ENCODE measurements at places on chromosomes 11 and 22.

DNA sequence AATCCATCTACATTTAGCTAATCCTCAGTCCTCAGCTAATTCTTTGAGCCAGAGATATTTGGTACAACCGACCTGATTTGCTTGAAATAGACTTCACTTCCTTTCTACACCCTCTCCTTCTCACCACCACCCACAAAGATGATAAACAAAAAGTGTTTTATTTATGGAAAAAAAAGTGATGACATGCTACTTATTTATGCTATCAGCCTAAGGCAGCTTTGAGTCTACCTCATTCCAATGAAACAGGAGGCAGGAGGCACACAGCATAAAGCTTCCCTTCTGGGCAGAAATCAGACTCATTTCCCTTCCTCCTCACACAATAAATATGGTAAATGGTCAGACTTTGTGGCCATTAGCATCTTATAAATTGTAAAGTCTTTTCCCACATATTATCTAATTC, 325.7 kb downstream of the SOX6 start:
- DNase-seq: no peak

DNA sequence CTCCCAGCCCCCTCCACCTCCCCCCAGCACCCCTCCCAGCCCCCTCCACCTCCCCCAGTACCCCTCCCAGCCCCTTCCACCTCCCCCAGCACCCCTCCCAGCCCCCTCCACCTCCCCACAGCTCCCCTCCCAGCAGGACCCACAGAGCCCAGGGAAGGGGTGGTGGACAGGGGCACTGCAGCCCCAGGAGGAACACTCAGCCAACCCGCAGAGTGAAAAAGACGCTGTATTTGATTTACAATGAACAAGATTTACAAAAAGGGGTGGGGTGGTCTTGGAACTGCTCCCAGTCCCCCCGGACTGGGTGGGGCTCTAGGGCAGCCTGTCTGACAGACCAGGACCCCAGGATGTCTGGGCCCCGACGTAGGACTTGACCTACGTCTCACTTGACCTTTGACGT, 4.6 kb upstream of the MAPK11 start:
- no peak for DNase-seq

- no peak for DNase-seq
These were observed 114.8 kb downstream of the TRIM29 start for GRCh38 chr11:120023120-120023519.

DNA sequence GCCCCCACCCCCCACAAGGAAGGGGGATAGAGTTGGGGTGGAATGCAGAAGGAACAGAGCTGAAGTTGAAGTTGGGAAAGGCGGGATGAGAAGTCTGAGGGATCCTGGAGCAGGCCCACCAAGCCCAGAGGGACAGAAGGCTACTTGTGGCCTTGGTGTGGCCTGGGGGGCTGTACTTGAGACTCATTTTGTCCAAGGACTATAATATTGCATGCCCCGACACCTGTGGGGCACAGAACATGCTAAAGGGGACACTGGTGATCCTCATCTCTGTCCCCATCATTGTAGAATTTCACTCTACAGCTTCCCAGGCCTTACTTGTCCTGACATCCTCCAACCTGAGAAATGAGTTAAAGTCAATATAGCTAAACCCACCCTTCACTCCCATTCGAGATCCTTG, 1.3 kb downstream of the ESAM start:
- no peak for DNase-seq

- DNase-seq: no peak
These were observed 740 bp upstream of the TRMT2A start for GRCh38 chr22:20117633-20118299.

Measured in right lung (tissue), 10 donors.